Stimulated activated CD4-positive, alpha-beta T cell treated with anti-CD3 and anti-CD28 coated beads, Interleukin-12 subunit alpha, Interleukin-12 subunit beta, amount 100 ng/mL, for 24 hours (primary cell): ENCODE measurements at places on chromosomes 3 and 15.

- no peak for DNase-seq
These were observed 98.7 kb upstream of the STRIT1 start for GRCh38 chr3:155392138-155392537.

GRCh38 chr3:68699541-68699940 lies 232.8 kb downstream of the TAFA4 start:
- DNase-seq: no peak

DNA sequence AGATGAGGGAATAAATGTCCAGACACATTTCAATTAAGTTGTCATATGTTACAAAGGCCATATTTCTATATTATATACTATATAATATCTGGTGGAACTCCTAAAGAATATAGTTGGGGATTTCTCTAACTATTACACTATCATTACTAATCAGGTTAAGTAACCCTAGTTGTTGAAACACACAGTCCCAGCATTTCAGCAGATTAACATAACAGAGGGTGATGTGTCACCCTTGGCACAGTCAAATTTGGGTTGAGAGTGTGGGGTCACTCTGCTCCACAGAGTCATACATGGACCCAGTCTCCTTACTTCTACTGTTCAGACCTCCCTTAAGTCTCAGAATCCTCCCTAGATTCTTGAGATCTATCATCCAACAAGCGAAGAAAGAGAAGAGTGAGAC lies 496.4 kb upstream of the MDFIC2 start:
- DNase-seq: no peak

- peak; percentile 31 for DNase-seq
These were observed 1.3 kb downstream of the RHCG start for GRCh38 chr15:89494941-89495637.

GRCh38 chr3:187456250-187456649 lies 88.1 kb downstream of the RTP4 start:
- DNase-seq: no peak

GRCh38 chr3:85483986-85484385 lies 525.2 kb downstream of the CADM2 start:
- no peak for DNase-seq

DNA sequence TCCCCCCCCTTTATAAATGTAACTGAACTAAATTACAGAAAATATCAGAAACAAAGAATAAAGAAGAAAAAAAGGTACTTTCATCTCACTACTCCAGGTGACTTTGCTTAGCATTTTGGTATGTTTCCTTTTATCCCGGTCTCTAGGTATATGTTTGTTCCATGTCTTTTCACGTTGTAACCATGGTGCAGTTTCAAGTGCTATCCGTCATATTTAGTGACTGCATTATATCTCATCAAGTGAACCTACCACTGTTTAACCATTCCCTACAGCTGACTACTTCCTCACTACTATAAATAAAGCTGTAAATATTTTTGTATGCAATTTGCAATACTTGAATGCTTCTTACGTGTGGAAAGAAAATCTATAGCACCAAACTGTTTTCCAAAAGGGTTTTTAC lies 2.2 kb downstream of the BTBD1 start:
- no peak for DNase-seq

GRCh38 chr3:37937156-37937555 lies 53.4 kb upstream of the VILL start:
- no peak for DNase-seq

DNA sequence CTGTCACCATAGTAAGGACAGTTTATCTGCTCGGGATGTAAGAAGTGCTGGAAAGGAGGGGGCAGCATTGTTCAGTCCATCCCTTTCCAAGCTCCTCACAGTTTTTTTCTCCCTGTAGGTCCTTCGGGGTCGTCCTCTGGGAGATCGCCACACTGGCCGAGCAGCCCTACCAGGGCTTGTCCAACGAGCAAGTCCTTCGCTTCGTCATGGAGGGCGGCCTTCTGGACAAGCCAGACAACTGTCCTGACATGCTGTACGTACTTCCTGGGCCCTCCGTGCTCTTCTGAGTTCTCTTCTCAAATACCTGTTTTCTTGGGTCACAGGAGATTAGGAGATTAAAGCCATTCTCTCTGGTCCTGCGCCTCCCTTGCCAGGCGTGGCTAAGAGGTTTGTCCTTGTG lies 59.1 kb downstream of the PGPEP1L start:
- DNase-seq: no peak

DNA sequence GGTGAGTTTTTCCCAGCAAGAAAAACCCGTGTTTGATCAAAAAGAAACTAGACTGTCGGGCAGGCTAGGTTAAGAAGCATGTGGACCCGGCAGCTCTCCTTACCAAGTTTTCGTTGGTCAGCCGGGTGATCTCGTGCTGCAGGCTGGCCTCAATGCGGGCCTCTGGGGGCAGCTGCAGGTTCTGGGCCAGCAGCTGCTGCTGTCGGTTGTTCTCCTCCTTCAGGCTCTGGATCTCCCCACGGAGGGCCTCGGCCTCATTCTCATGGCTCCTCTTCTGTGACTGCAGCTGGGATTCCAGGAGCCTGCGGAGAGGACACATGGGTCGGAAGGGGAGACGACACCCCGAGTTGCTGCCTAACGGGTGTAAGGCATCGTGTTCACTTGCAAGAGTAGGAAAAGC lies 44.5 kb upstream of the MYO5C start:
- no peak for DNase-seq

DNA sequence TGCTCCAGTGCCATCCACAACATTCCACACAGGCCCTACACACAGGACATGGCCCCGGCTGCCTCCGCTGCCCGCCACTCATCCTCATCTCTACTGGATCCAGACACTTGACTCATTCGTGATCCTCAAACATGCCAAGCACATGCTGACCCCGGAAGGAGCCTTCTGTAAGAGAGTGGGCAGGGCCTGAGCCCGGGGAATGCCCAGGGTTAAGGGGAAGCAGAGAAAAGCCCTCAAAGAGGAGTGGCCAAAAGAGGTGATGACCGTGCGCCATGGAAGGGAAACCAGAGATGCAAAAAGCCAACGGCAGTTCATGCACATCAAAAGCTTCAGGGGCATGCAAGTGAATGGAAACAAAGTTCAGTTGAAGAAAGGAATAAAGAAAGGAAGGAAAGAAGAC lies 46.1 kb downstream of the RFTN1 start:
- peak; percentile 18 for DNase-seq

- DNase-seq: no peak
These were observed 113.5 kb upstream of the TOPAZ1 start for GRCh38 chr3:44128057-44128775.

- no peak for DNase-seq
These were observed 13.3 kb downstream of the TLE3 start for GRCh38 chr15:70084461-70084860.

DNA sequence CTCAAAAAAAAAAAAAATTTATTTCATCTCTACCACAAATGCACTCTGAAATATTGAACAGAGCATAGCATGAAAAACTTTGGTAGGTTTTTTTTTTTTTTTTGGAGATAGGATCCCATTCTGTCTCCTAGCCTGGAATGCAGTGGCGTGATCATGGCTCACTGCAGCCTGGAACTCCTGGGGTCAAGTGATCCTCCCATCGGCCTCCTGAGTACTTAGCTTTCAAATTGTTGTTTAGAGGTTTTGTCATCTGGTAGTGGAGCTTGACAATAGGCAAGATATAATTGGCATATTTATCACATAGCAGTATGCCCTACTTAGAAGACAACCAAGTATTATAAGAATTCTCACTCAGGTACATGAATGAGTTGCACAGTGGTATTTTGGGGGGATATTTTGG lies 234.2 kb upstream of the ST8SIA2 start:
- DNase-seq: no peak

DNA sequence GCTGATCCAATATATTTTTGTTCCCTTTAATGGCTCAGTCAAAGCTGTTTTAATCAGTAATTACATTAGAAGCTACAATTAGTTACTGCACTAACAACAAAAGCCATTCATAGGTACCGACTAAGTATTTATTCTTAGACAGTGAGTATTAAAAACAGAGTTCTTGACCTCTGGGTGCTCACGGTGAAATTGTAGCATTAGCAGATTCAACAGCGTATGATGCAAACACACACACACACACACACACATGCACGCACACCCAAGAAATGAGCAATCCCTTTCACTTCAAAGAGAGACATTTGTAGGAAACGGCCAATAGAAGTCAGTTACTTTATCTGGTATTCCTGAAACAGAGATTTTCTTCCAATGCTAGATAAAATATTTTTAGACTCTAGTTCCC lies 27.0 kb upstream of the MITF start:
- no peak for DNase-seq
